Left cardiac atrium (tissue), 4 donors: ENCODE measurements at places on chromosomes 12 and 14.

GRCh38 chr14:32588448-32589320 is 259.6 kb downstream of the AKAP6 start:
- DNase-seq: no peak

GRCh38 chr12:92418381-92418780 is 272.7 kb upstream of the BTG1 start:
- no peak for DNase-seq

DNA sequence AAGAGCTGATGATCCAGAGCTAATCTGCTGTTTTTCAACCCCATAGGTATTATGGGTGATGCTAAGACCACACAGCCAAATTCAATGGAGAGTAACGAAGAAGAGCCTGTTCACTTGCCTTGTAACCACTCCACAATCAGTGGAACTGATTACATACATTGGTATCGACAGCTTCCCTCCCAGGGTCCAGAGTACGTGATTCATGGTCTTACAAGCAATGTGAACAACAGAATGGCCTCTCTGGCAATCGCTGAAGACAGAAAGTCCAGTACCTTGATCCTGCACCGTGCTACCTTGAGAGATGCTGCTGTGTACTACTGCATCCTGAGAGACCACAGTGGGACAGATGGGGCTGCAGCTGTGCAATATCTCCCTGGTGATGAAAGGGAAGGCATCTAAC is 386.0 kb downstream of the DAD1 start:
- DNase-seq: no peak

- DNase-seq: no peak
These were observed 1.6 kb downstream of the FERMT2 start for GRCh38 chr14:52949249-52949648.

- DNase-seq: no peak
These were observed at the start of gene DNAJC22 for GRCh38 chr12:49346659-49347310. DNAJC22 (plus strand) TSS chr12:49346888; CDS start chr12:49348873, 1,985 bp downstream.

DNA sequence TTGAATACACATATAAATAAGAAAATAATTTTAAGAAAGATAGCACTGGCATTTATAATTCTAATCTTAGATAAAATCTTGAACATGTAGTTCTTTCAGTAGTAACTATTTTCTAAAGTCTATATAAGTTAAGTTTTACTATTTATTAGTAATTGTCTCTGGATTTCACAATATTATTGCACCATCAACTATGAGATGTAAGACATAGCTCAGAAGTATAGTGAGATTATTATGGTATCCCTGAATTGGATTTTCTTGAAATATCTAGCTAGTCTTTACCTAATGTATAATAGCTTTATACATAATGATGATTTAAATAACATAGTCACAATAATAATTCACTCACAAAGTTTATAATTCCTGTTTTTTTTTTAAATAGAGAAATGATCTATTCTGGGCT is 6.7 kb downstream of the CLEC12A start:
- DNase-seq: no peak

DNA sequence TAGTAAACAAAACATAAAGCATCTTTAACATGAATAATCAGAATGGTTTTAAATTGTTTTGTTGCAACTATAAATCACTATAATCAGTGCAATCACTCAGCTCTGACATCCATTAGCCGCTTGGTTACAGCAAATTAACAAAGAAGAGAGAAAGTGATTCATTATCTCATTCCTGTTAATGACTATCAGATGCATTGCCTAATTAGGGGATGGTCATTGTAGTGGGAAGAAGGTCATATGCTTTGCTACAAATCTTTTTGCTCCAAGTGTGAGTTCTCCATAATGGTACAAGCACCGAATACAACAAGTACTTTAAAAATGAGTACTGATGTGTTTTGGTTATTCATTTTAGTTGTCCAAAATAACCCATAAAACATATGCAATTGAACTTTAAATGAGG is 272.0 kb downstream of the AKAP6 start:
- DNase-seq: no peak

- DNase-seq: no peak
These were observed 197.3 kb upstream of the CPNE8 start for GRCh38 chr12:39102474-39103209.

DNA sequence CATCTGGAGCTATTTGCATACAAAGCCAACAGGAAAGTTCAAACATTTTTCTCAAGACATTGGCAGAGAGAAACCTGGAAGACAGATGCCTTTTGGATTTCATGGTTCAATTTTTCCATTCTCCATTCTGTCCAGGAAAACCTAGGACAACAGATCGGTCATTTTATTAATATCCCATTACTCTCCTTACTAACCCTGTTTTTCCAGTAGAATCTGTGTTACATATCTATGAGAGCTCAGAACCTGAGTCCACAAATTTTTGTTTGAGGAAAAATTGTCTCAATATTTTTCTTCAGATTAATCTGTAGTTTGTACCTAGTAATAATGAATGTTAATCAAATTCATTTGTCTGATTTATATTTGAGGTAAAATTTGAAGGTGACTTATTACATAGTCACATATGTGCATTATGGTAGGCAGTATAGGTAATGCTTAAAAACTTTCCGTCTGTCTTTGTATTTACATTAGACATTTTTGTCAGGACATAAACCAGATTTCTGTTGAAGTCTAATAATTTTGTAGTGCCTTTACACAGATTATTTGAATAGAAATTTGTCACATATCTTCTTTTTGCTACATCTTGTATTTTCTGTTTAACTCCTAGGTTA is 75.3 kb downstream of the CCDC91 start:
- DNase-seq: no peak

- no peak for DNase-seq
These were observed 110.0 kb downstream of the DYRK2 start for GRCh38 chr12:67758521-67758920.

- DNase-seq: no peak
These were observed 195.1 kb upstream of the SLC38A2 start for GRCh38 chr12:46567667-46568066.

DNA sequence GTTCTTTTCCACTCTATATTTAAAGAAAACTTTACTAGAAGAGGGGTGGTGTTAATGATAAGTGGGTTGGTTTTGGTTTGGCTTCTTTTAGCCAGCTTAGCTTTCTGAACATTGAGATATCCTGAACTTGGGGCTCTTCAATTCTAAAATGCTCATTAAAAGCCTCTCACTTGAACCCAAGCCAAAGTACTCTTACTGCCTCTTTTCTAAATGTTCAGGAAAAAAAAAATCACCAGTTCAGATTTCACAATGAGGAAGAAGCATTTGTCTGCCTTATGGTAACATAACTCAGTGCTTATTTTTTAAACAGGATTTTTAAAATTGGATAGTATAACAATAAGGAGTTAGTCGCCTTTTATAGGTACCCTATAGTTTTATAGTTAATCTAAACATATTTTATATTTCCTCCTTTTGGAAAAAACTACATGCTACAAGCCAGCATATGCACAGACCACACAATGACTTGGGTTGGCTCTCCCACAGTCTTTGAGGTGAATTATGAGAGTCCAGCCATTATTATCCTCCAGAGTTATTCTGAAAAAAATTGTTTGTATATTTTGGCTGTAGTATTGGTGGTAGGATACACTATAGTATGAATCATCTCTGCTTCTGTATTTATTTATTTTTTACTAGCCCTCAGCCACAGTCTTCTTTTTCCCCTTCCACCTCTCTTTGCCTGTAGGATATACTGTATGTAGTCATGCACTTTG is 195.5 kb upstream of the TMPO start:
- no peak for DNase-seq

- no peak for DNase-seq
These were observed 16.0 kb downstream of the ANKRD9 start for GRCh38 chr14:102493585-102493984.

- DNase-seq: peak; percentile 58
These were observed 46.9 kb upstream of the NOS1 start for GRCh38 chr12:117408161-117408791.

DNA sequence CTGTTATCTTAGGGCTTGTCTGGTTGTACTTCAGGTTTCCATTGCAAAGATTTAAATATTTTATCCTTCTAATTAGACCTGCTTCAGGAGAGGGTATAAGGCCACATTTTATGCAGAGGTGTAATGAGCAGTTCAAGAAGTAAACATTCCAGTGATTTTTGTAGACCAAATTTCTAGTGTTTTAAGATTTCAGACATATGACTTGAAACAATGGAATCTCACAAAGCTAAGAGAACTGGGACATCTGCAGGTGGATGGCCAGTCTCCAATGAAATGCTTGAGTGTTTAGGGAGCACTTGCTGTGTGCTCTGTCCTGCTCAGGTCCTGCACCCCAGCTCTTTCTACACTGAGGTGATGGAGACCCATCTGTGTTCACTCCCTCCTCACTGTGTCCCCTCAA is 7.9 kb downstream of the C14orf132 start:
- no peak for DNase-seq

DNA sequence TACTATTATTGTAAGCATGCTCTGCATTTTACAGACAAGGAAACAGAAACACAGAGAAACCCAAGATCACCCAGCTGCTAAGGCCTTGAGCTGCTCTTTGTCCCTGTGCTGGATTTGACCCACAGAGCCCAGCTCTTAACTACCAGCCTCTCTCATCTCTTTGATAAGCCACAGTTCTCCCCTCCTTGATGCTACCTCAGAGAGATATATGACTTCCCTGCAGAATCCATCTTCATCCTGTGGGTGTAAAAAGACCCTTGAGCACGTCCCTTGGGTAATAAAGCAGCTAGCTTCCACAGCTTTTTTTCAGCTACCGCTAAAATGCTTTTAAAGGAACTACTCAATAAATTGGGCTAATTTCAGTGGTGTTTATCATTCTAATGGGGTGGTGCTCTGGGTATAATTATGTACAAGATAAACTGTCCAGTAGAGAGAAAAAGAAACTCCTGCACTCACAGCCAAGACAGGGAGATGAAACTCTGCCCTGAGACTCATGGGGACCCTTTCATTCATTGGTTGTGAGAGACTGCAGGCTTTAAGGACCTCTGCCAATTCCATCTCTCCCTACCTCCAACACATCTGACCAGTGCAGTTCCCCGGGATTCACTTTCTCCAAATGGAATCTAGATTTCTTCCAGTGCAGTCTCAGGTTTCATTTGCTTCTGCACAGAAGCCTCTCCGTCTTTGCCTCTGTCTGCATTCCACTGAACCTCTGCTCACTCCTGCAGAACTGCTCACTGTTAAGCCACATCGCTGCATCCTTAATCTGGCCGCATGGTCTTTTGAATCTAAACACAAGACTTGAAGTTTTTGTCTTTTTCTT is 24.7 kb upstream of the NTF3 start:
- DNase-seq: no peak

DNA sequence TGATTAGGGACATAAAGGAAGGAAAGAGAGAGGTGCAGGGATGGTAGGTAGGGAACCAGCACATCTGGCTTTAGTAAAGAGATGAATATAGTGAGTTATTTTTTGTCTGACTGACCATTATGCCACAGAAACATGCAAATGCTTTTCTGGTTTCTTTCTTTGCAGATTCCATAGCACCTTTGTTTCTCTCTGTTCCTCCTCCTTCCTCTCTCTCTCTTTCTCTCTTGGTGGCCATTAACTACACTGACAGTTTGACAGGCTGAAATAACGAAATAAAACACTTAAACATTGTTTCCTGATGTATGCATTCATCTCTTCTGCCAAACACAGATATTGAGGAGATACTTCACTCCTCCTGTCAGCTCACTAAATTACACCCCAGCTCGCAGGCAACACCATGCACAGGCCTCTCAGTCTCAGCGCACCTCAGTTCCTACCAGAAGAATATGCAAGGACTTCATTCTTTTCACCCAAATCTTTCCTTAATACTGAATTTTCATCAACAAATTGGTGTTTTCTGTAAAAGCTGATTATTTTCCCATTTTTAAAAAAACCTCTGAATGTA is 406.9 kb upstream of the SOX5 start:
- no peak for DNase-seq

DNA sequence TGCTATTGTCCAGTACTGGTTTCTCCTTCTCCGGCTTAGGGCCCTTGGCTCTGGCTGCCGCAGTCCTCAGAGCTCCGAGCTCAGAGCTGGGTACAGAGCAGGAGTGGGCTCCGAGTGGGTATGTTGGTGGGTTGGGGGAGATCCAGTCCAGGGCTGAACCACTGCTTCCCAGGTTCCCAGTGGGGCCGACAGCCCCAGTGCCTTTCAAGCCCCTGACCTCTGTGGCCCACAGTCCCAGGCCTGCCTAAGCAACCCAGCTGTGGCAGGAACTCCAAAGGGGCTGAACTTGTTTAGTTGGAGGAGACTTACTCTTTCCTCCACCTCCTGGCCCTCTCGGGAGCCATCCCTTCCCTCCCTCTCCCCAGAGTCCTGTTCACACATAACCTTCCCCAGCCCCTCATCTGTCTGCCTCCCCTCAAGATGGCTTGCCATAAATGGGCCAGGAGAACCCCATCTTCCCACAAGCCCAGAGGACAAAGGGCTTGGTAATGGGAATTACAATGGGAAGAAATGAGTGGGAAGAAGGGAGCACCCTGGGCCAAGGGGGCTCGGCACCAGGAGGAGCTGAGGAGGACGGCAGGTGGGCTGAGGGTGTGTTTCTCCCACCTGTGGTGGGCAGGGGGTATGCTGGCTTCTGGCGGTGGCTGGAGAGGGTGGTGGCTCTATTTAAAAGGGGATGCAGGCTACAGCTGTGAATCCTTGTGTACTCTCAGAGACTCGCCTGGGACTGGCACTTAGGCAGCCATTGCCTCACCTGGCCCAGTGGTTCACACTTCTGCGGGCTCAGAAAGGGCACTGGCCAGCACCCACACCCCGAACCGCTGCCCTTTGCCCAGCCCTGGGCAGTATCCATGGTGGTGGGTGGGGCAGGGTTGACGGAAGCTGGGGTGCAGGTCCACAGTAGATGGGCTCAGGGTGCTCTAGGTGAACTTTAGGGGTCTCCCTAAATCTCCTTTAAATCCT is 3.8 kb upstream of the MYH6 start:
- DNase-seq: no peak

DNA sequence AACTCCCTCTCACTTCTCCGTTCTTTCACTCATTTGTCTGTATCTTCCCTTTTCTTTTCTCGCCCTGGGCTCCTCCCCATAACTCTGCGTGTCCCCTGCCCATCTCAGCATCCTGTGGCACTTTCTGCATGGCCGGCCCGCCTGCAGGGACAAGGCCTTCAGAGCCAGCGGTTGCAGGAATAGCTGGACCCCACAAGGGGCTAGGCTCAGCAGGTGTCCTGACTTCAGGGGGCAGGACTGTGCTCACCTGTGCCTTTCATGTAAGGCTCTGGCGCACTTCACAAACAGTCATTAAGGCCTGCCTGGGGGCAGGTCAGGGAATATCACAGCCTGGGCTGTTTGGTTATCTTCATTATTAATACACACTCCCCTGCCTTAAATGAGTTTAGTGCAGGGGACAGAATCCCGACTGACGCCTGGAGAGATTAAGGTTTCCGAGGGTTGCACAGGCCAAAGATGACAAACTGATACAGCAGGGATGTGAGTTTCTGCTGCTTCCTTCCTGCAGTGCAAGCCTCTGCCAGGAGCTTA is 768.8 kb upstream of the TBX3 start:
- no peak for DNase-seq

- no peak for DNase-seq
These were observed 329.8 kb downstream of the CACNA1C start for GRCh38 chr12:2382370-2383155.

- no peak for DNase-seq
These were observed 32.4 kb downstream of the CHGA start for GRCh38 chr14:92955381-92955780.

- DNase-seq: no peak
These were observed 56.3 kb upstream of the KCNA5 start for GRCh38 chr12:4987076-4988046.
